ENCODE measurements at places on chromosomes 4 and X. TPM values are rescaled to one million over a fixed set of nuclear protein-coding genes. Genes with fewer than 3 reads are reported as not detected.

The GRID2 gene
- 0.40 TPM for polyA plus RNA-seq

The HPRT1 gene
- 23.3 TPM for polyA plus RNA-seq

The BRS3 gene
- polyA plus RNA-seq: not detected

The NPFFR2 gene
- 0.09 TPM for polyA plus RNA-seq

All from right lung (tissue), 10 donors.